DMS79 treated with DMSO at 0.1 percent for 48 hours (cell line): ENCODE measurements at places on chromosomes 12 and 14.

DNA sequence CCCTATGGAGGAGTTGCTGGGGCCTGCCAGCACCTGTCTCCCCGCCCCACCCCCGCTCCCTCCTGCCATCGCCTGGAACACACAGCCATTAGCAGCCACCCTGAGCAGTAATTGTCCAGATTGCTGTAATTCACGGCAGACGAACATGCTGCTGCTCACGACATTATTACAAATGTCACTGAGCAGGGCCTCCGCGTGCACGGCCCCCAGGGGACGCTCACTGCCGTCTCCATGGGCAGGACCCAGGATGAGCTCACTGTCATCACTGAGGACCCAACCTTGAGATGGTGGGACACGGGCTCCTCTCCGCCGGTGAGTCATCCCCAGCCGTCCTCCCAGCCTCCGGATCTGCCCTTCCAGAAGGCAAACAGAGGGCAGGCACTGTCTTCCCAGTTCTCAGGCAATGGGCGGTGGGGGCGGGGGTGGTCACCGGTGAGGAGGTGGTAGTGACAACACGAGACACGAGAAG lies 100.4 kb downstream of the RFLNA start:
- no peak for DNase-seq

DNA sequence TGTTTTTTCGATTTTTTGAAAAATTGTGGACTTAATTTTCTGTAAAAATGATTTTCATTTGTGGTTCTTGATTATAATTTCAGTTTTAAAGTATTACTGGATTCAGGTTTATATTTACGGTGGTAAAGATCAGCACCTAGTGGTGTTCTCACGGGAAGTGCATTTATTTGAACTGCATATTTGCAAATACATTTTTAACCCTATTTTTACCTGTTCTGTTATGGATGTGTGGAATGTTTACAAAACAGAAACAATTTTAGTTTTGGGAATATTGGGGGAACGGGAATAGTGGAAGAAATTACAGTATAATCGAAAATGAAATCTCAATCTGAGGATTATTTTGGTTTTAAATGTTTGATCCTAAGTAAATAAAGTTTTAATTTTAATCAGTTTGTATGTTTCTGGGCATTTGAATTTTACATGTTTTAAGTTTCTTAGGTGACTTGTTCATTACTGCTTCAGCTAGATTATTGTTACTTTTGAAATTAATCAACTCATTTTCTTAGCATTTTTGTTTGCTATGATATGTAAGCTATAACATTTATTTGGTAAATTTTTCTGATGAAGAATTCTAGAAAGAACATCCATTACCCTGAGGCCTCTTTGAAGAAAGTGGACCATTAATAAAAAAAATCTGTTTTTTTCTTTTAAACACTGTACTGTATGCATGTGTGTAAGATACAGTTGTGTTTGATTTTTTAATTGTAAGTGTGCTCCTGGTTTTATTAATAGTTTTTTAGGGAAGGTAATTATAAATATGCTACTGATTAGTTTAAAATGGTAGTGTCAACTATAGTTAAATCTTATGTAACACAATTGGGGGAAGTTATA lies 942 bp downstream of the ATF7IP start:
- DNase-seq = peak; percentile 61

GRCh38 chr12:32906399-32907165 lies 10.0 kb upstream of the PKP2 start:
- no peak for DNase-seq

DNA sequence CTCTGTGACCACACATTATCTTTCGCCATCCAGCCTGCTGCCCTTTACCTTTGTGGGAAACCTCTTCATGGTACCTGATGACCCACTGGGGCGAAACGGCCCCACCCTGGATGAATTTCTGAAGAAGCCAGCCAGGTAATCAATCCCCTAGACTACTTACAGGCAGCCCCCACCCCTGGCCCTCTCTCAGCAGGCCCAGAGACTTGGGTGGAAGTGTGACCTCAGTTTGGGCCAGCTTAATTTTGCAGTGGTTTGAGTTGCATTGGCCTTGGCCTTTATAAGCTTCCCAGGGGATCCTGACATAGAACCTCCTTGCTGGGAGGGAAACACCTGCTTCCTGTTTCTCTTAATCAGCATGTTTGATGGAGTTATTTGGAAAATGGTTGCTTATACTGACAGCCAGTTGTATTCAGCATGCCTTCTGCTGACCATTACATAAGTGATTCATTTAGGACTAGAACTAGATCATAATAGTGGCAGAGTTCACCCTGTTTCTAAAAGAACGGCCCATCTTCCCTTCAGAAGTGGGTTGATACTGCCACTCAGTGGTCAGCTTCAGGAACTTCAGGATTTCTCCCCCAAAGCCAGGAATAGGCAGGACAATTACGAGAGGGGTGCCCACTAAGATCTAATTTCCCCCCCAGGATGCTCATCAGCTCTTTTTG lies 6.1 kb downstream of the SDR39U1 start:
- peak; percentile 88 for DNase-seq

DNA sequence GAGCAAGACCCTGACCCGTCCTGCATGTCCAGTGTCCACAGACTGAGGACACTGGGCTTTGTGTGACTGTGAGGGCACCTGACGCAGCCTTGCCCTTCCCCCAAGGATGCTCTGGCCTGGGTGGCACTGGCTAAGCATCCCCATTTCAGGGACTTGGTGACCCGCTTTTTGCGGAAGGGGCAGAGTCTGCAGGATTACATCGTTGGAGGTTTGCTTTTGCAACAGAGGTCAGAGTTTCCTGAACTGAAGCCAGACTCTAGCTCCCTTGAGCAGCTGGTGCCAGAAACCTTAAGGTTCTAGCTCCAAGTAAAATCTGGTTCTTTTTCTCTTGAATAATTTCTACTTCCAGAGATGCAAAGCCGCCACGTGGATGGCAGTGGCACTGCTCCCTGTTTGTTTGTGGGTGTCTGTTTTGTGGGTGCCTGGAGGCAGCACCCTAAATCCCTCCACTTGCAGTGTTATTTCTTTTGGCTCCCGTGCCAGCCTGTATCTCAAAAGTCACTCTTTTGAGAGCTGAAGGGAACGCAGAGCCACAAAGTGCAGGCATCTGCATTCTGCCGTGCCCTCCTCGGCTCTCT lies 184.7 kb downstream of the TSPAN9 start:
- DNase-seq = no peak

DNA sequence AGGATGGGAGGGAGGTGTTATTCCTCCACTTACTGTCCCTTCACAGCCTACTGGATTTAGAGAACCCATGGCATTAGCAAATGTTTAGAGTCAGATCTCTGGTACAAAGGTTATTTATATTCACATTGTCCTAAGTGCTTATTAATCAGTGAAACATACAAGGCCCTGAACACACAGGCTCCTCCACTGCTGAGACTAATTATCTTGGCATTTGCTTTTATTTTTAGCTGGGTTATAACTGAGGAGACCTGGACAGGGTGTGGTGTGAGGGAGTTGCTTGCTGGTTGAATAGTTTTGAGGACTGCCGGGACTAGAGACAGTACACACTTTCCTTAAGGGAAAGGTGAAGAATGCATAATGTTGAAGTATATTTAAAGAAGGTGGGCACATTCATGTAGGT lies 77.5 kb downstream of the FIGNL2 start:
- no peak for DNase-seq

DNA sequence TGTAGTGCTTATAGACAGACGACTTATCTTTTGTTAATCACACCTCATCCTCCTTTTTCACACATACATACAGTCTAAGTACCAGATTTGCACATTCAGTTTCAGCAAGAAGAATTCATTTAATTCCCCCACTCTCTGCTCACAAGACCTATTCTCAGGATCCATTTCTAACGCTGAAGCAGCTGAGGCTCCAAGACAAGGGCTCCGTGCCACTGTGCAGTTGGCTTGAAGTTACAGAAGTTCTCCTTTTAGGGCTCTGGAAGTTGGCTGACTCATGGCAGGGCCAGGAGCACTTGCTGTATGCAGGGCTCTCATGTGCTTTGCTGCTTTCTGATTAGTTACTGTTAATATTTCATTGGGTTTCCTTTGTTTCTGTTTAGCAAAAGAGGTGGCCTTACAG lies 1566.9 kb upstream of the TMEM132C start:
- no peak for DNase-seq

DNA sequence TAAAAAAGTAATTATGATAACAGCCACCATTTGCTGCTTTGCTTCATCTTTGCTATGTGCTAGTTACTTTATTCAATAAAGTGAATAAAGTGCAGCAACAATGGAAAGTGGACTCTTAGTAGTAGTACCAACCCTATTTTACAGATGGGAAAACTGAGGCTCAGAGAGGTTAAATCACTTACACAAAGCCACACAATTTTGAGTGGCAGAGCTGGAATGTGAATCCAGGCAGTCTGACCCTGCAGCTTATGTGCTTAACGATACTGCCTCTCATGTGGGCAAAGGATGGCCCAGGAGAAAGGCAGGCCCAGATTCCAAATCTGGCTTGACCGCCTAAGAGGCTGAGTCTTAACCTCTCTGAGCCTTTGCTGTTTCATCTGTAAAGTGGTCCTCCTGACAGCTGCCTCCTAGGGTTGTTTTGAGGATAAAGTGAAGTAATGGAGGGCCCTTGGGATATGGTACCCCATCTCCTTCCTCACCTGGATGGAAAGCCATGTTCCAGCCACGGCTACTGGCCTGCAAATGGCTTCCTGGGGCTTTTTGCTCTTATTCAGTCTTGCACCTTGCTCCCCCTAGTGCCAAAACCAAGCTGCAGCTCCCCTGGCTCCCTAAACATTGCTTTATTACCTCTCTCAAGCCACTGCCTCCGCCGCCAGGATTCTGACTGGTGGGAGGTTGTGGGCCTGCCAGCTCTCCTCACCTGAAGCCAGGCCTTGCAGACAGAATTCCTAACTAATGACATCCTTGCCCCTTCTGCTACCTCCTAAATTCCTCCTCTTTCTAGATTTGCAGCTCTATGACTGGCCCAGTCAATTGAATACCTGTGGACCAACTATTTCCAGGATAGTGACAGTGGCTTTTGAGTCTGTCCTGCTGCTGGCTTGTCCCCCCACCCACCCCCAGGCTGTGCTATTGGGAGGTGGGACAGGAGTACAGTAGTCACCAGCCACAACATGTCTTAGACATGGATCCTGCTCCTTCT lies 283.3 kb upstream of the PWP1 start:
- peak; percentile 17 for DNase-seq

- DNase-seq = no peak
Measured at GRCh38 chr14:21505012-21505553, 6.1 kb downstream of the METTL3 start.

- no peak for DNase-seq
Measured at GRCh38 chr14:38201137-38201828, 6.4 kb upstream of the SSTR1 start.

DNA sequence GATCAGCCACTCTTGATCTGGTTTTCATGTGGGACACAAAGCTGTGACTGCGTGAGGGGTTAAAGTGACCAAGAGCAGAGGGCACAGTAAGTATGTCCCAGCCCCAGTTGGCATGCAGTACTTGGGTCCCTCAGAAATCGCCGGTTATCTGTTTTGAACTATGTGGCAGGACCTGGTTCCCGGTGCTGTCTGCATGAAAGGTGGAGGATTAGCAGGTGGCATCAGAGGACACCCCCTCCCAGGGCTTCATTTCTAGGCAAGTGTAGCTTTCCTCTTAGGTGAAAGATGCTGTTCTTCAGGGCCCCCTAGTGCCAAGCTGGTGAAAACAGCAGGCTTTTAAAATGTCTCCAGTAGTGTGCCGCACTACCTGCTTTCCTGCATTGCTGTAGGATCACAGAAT lies 57.1 kb downstream of the ATG14 start:
- peak; percentile 30 for DNase-seq

DNA sequence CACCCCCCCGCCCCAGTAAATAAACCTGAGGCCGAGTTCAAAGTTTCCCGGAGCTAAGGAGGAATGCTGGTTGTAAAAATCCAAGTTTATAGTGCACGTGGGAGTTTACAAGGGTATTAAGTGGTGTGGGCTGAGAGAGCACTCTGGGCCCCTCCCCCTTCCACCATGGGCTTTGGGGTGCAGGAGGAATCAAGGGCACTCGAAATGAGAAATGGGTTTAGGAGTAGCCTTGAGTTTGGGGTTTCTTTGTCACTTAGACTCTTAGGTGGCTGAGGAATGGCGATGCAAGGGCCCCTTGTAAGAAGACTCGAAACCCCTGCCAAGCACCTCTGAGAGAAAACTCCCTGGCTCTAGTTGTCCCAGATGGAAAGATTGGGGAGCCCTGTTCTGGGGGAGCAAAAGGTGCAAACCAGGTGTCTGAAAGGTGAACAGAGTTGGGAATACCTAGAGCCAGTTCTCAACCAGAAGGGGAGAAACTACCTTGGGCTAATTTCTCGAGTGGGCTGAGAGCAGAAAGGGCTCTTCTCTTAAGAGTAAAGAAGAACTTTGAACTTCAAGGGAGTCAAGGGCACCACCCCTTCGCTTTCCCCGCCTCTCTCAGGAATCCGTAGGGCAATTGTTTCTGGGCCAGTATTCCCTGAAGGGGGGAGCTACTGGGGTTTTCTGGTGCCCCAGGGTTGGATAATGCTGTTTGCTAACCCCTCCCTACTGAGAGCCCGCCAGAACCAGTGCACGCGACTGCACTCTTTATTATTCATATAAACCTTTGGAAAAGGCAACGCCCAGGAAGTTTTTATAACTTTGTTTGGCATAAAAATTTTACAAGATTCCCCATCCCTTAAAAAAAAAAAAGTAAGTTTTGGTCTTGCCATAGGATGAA lies 4.0 kb upstream of the HOTAIR start:
- DNase-seq = no peak

DNA sequence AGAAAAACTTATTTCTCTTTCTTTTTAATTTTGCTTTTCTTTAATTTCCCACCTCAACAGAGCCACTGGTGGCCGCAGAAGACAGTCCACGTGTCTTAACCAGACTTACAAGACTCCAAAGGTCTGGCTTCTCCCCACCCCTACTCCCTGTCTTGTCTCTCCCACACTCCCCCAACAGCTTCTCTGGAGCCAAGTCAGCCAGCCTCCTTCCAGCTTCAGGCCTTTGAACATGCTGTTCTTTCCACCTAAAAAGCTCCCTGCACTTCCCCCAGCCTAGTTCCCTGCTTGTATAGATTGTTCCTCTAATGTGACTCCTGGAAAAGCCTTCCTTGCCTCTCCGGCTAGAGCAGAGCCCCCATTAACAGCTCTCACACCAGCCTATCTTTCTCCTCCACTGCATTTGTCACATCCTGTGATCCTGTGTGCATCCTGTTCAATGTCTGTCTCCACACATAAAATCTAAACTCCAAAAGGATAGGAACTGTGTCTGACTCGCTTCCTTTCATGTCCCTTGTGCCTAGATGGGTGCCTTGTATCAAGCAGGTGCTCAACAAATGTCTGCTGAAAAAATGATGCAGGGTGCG lies 7.8 kb upstream of the DYNLL1 start:
- DNase-seq = no peak

- no peak for DNase-seq
Measured at GRCh38 chr12:123047289-123047688, 66.8 kb downstream of the ARL6IP4 start.

DNA sequence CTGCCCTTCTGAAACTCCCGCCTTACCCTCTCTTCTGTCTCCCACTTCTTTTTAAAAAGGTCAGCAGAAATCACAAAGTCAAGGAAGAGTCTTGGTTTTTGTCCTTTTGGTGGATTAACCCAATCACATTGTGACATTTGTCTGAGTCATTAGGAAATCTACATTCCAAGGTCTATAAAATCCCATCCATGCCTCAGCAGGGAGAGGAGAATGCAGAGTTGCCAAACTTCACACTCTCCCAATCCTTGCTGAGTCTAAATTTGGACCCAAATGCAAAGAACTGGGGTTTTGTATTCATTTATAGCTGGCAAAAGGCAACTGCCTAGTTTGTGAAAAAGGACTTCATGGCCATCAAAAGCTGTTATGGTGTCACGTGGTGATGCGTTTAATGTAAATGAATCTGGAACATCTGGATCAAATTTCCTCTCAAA lies 67.9 kb downstream of the TMEM30B start:
- no peak for DNase-seq
